ENCODE measurements at places on chromosomes 1 and 21.

DNA sequence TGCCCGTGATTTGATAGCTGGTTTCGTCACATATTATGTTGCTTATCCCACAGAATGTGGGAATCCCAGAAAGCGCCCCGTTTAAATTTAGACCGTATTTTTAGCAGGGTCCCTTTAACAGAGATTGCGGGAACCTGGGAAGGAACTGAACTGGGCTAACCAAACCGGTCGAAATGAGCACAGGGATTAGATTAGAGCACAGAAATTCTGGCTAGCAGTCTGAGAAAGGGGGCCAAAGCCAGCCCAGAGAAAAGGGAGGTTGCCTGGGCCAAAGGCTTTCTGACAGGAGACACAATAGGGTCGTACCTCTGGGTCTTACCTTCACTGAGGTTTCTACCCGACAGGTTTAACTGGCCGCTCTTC is 327 bp downstream of the LRRC40 start:
- DNase-seq, result no peak

DNA sequence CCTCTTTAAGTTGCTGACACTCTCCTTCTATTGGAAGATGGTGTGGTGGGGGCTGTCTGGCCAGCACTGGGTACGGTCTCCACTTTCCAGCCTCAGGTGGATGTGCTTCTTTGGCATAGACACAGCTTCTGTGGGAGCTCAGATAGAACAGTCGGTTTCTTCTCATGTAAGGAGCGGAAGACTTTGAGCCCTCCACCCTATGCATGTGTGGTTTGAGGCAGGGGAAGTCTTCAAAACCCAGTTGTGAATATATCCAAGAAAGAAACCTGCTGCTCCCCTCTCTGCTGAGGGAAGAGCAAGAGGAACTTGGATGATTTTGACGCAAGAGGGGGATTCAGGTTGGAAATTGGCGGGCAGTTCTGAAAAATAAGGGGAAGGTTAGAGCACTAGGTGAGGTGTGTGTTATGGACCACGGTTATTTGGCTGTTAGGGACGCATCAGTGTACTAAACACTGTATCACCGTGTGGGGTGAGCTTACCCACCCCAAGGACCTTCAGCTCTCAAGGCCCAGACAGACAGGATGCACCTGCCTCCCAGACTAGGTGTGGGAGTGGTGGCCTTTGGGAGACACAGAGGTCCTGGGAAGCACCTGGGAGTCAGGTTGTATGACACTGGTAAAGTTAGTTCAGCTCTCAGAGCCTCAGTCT is 36.2 kb downstream of the IL6R start:
- DNase-seq, result no peak

- no peak for DNase-seq
These were observed 209.6 kb downstream of the GIPC2 start for GRCh38 chr1:78255383-78255782.

DNA sequence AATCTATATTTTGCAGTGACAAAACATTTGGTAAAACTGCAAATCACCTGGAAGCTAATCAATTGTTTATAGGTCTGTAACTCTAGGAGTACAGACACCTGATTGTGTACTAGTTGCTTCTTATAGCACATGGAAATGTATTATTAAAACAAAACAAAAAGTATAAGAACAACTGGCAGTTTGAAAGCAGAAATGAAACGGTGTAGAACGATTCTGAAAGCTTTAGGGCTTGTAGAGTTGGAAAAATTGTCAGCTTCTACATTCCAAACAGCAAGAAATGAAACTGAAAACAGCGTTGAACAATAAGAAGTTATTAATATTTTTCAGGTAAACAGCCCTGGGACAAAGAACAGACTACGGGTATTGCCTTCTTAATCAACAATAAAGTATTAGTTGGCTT is 273.3 kb downstream of the OLFM3 start:
- no peak for DNase-seq

DNA sequence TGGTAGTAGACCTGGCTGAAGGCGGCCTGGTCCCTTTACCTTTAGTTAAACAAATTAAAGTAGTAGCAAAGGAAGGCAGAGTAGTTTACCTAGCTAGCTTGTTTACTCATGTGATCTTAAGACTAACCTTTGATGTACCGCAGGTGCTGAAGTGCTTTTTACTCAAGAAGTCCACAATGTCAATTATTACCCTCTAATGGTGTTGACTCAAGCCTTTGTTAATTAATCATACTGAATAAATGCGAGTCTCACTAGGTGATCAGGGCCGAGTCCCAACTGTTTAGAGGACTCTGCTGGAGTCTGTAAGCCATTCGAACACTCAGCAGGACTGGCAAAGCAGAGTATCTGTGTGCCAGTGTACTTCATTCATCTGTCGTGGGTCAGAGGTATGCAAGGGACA is 381.1 kb upstream of the NCAM2 start:
- DNase-seq, result no peak

DNA sequence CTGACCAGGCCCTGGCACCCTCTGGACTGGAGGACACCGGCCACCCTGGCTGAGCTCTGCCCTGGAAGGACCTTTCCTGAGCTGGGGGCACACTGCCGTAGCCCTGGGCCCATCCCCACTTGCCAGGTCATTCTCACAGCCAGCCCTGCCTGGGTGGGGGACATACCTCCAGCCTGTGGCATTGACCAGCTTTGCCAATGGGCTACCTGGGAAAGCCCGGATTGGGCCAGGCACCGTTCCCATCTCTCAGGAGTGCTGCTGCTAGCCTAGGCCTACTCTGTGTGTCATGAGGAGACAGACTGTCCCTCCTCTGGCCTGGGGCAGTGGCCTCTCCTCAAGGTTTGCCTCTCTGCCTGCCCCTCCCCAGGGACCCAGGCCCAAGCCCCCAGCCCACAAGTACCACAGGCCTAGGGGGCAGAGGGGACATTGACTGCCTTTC is 40.0 kb downstream of the COQ8A start:
- DNase-seq, result no peak

DNA sequence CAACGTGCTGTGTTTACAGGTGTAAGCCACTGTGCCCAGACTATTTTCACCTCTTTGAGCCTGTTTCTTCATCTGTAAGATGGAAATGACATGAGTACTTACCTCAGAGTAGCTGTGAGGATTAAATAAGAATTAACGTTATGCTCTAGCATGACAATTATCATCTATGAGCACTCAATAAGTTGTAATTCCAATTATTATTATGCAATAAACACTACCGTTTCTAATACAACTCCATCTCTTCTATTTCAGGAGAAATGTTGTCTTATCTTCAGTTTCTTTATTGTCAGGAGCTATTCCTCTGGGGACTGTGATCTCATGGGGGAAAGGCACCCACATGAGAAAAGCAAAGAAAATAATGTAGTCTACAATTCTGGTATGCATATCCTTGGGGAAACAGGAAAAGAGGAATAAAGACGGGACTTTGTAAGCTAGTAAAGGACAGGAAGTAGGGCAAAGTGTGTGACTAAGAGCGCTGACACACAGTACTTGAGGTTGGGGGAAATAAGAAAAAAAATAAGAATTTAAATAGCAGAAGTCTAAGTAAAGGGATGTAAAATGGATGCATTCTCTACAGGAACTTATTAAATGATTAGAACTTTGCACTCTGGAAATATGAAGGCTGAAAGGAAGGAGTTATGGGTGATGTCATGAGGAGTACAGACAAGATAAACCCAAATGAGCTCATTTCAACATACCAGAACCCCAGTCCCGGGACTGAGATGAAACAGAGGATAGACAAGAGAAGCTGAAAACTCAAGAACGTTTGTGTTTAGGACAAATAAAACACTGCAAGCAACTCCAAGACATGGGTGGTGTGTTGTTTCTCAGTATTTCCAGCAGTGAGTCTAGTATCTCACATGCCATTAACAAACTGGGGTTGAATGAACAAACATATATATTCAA is 9.8 kb downstream of the PHC2 start:
- DNase-seq, result no peak

DNA sequence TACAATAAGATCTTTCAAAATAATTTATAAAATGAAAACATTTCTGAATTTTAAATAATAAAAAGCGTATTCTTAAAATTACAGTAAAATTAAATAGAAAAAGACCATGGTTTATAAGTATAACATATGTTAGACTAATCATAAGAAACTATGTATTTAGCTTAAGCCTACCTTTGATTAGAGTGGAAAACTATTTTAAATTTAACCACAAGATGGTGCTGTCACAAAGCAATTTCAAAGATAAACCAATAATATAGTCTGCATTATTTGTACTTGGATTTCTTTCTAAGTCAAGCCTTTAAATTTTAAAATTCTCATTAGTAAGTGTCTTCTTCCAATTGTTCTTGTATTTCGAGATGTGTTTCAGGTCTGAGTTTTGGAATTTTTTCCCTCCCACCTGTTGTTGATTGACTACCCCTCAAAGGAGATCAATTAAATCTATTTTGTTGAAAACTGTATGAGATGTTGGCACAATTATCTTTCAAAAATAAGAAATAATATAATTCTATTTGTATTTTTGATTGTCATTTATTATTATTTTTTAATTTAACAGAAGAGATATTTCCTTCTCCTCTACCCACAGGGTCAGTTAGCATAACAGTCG is 459.8 kb downstream of the KCNT2 start:
- no peak for DNase-seq

- no peak for DNase-seq
These were observed 405.6 kb downstream of the PTPRU start for GRCh38 chr1:29641921-29642320.
